ENCODE measurements at places on chromosomes 2 and 18.

DNA sequence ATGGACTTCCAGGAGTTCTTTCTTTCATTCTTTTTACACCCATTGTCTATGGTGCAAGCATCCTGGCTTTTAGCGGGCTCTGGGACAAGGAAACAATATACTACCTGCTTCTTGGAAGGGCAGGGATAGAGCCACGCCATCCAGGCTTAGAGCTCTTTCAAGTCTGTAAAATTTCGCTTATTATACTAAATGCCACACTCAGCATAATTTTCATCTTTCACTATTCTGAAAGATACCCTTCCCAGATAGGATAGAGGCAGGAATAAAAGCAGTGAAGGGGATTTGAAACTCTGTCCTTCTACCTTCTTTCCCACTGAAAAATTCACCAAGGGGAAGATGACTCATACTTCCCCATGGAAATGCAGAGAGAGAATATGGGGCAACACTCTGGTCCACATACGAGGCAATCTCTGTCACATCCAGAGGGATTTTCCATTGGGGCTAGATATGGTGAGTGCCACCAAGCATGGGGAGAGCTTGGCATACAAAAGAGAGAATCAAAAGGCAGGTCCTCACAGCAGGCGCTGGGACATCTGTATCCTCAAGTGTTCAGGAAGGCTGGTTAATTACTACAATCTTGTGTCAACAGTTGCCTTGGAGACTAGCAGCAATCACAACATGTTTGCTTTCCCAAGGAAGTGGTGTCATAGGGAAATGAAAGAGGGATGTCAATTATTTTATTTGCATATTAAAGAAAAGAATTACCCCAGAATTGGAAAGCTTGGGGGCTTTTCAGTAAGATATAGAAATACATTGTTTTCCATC, 127.6 kb downstream of the TDRD15 start:
- no peak for DNase-seq

GRCh38 chr2:241568726-241569125, 10.2 kb downstream of the BOK start:
- DNase-seq = no peak

DNA sequence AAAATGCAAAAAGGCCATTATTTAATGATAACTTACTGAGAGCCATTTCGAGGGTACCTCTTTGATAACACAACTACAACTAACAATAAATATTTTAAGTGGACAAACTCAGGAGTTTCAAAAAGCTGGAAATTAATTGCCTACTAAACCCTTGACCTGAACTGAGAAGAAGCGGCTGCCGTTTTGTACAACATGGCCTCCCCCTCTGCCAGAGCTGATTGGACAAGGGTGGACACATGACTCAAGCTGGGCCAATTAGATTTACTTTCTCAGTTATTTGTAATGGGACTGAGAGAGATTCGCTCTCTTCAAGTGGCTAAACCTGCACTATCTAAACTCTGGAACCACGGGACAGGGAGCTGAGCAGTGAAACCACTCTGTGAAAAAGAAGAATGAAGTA, 135.9 kb upstream of the SERPINE2 start:
- DNase-seq = no peak

- no peak for DNase-seq
Observed at GRCh38 chr2:54423213-54423612, 32.9 kb upstream of the SPTBN1 start.

GRCh38 chr2:71578767-71579342, 125.5 kb downstream of the DYSF start:
- no peak for DNase-seq
